ENCODE measurements at places on chromosomes 16 and 17.

DNA sequence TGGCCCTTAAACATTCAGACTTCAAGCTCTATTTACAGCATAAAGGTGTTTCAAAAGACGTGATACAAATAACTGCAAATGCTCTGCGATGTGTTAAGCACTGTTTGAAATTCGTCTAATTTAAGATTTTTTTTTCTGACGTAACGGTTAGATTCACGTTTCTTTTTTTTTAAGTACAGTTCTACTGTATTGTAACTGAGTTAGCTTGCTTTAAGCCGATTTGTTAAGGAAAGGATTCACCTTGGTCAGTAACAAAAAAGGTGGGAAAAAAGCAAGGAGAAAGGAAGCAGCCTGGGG is 681 bp upstream of the MAPT start:
- DNase-seq, result no peak

- no peak for DNase-seq
Measured at GRCh38 chr17:33288954-33289353, 4.1 kb downstream of the ASIC2 start.

- no peak for DNase-seq
Measured at GRCh38 chr17:34858591-34859565, 102.4 kb downstream of the CCT6B start.

GRCh38 chr17:34654276-34654880 is 75.0 kb downstream of the TMEM132E start:
- DNase-seq, result no peak

GRCh38 chr17:59853168-59853918 is 39.4 kb downstream of the TUBD1 start:
- no peak for DNase-seq

DNA sequence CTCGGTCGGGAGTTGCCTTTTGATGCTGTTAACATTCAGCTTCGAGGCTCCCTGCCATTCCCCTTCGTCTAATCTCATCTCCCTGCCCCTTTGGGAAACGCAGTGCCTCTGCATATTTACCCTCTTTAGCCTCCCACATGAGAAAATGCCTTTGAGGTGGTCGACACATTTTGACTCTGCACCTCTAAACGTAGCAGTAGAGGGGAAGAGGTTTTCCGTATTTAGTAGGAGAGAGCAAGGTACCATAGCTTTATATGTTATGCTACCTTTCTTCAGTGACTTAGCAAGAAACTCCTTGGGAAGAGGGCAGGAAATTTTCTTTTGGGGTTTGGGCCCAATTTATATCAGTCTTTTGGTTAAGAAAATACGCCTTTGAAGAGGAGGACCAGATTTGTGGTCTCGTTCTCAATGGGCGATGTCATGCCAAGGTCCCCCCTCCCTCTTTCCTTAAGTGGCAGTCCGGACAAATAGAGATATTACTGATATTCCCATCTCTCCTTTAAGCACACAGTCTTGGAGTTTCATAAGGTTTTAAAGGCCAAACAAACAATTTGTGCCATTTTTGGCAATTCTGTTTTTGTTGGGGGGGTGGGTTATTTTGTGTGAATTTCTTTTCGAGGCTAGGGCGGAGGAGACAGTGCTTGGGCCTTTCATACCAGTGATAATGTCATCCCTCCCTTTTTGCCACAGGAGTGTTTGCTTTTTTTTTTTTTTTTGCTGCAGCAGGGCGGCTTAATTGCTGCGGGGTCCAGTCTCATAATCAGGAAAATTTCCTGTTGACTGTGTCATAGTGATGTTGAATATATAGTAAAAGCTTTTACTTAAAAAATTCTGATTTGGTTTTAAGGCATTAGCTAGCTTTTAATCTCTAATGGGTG is 1.5 kb downstream of the PAFAH1B1 start:
- DNase-seq, result no peak

- no peak for DNase-seq
Measured at GRCh38 chr16:85722128-85722893, 28.6 kb downstream of the C16orf74 start.

DNA sequence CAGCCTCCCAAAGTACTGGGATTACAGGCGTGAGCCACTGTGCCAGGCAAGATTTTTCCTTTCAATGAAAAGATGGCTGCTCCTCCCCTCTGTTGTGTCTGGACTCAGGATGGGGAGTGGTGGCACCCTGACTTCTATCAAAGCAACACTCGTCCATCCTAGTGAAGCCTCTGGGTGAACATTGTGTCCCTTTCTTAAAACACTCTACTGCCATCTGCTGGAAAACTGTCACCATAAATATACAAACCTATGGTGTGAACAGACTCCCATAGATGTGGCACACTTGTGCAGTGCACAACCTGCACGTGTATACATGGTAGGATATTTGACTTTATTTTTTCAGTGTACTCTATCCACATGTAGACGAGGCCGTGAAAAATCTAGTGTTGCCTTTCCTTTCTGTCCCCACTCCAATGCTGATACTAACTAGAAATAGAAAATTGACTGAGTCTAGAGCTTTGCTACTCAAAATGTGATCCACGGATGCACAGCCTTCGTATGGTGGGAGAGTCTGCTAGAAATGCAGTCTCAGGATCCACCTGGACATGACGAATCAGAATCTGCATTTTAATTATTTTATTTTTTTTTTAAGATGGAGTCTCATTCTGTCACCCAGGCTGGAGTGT is 55.9 kb upstream of the PLCG2 start:
- DNase-seq, result no peak

DNA sequence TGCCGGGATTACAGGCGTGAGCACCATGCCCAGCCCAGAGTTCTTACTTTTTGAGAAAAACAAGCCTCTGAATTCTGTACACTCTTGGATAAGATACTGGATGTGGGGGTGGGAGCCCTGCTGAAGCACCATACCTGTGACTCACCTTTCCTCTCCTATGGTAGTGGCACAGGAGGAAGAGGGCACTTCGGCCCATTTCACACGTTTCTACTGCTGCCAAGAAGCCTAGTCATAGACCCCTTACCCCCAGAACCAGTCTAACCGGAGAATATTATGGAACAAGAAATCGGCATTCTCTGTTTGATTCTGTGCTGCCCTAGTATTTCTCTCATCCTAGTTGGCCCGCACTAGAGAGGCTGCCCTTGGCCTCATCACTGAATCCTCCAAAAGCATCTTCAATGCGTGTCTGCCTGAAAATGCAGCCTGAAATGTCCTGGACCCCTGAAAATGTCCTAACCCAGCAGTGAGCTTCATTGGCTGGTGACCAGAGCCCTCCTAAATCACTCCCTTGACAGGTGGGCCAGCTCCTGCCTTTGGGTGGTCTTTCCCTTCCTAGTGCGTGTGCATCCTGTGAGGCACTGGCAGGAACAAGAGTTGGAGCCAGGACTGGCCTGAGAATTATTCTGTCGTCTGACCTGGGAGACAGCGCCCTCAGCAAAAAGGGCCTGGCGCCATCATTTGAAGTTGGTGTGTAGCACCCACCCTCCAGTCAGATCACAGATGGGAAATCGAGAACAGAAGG is 37.9 kb downstream of the NDEL1 start:
- no peak for DNase-seq

DNA sequence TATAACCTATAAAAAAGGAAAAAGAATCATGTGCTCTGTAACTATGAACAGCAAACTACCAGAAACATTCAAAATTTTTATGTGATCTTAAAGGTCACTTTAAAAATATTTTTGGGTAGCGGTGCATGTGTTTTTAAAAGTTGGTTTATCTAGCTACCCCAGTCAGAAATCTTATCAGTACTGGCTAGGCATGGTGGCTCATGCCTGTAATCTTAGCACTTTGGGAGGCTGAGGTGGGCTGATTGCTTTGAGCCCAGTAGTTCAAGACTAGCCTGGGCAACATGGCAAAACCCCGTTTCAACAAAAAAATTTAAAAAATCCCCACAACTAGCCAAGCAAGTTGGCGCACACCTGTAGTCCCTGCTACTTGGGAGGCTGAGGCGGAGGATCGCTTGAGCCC is 3.7 kb downstream of the CAPNS2 start:
- no peak for DNase-seq

GRCh38 chr17:20992416-20992815 is 50.4 kb downstream of the USP22 start:
- DNase-seq, result no peak

DNA sequence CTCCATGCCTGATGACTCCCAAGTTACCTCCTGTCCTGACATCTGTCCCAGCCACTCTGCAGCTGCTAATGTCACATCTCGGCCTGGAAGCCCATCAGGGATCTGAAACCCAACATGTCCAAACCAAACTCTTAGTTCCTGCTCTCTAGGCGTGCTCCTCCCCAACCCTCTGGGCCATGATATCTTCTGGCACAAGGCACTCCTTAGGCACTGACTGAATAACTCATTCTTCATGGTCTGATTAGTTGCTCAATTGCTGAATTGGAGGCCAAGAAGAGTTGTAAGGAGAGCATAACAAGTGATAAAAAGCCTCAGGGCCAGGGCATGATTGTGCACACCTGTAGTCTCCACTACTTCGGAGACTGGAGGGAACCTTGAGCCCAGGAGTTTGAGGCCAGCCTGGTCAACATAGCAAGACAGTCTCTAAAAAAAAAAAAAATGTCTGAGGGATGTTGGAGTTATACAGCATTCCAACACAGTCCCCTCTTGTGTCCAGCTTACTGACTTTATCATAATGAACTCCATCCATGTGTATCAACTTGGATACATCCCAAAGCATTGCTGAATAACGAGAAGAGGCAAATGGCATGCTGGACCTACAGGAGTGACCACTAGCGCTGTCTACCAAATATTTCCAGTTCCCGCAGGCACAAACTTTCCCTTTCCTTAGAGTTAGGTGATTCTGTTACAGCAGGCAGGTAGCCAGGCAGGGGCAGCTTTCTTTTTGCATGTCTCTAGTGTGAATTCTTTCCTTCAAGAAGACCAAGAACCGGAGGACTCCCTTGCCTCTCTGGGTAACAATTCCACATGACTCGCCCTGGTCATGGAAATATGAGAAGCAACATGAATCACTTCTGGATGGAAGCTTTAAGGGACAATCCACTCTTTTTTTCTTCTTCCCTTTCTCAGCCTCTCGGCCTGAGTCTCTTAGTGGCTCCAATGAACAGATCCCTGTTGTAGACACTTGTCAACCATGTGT is 18.1 kb upstream of the SHCBP1 start:
- no peak for DNase-seq

DNA sequence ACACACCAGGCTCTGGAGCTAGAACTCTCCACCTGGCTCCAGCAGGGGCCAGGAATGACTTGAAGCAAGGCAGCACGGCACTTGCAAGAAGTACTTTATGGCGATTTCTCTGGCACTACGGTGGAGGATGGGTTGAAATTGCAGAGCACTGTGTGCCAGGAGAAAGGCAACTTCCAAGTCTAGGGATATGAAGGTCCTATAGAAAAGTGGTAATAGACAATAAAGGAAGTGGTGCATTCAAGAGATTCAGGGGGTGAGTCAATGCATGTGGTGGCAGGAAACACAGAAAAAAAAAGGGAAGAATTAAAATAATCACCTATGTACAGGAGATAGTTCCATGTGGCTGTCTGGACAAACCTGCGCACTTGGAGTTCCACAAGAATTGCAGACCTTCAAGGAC is 240.3 kb upstream of the DYNLRB2 start:
- DNase-seq, result no peak

GRCh38 chr17:52824542-52824941 is 666.0 kb upstream of the CA10 start:
- no peak for DNase-seq

DNA sequence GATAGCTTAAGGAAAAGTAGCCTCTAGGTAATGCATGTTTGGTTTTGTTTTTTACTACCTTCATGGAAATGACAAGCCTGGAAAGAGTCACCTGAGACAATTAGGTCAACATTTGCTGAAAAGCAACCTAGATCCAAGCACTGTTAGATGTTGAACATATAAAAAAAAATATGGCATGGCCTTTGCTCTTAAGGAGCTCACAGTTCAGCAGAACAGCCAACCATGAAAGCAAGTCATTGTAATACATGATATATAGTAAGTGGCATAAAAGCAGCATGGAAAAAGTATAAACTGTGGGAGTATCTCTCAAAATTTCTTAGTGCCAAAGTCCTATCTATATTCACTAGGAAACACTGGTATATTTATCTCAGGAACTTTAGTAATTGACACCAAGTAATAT is 31.6 kb downstream of the CFDP1 start:
- no peak for DNase-seq

DNA sequence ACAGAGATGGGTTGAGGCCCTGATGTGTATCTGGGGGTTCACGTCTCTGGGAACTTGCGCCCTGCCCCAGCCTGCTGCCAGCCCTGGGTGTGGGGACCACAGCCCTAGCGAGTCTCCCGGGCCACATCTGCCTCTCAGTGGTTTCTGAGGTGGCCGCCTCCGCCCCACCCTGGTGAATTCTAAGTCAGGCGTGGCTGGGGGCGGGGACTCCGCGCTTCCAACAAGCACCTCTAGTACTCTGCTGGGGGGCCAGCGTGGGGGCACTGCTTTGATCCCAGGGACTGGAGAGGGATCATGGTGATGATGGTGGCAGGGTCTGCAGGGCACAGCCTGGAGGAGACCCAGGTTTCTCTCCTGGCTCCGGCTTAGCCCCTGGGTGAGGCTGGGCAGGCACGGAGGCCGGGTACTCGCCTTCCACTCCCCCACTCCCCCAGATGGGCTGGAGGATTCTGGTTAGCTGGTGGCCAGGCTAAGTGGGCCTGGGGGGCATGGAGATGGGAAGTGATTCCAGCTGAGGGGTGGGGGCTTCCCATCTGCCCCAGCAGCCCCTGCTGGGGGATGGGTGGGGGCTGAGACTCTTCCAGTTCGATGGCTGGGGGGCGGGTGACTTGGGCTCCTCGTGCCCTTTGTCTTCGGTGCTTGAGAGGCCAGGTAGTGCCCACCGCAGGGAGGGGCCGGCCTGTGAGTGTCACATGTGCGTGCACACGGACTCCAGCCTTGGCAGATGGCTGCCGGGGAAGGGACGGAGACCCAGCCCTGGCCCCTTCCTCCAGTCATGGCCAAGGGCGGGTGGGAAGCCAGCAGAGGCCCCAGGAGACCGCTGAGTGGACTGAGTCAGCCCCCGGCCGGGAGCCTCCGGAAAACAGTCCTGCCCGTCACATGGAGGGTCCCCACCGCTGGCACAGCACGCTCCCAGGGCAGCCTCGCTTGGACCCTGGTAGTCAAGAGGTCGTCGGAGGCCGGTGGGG is 3.9 kb downstream of the GLIS2 start:
- no peak for DNase-seq

DNA sequence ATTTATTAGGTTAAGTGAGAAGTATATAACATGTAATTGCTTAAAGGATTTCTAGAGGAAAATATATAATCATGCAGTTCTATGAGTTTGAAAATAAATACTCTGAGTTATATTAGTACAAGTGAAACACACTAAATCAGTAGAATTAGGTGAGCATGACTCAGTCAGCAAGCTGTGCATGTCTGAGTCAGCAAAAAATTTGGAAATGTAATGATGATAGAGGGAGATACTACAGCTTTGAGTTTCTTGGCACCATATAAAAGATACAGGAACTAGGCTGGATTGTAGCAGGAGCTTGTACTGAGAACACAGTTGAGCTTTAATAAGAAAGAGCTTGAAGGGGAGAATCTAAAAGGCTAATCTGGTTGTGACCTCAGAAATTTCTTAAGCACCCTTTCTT is 1224.6 kb downstream of the CDH8 start:
- DNase-seq, result no peak

- no peak for DNase-seq
Measured at GRCh38 chr16:89902980-89903379, 15.7 kb upstream of the MC1R start.
